Caco-2 (cell line): ENCODE measurements at places on chromosomes 11 and 22. TPM values are rescaled to one million over a fixed set of nuclear protein-coding genes. Genes with fewer than 3 reads are reported as not detected.

TLCD5 gene
- 9.8 and 11.8 TPM in 2 replicates for total RNA-seq

DNA sequence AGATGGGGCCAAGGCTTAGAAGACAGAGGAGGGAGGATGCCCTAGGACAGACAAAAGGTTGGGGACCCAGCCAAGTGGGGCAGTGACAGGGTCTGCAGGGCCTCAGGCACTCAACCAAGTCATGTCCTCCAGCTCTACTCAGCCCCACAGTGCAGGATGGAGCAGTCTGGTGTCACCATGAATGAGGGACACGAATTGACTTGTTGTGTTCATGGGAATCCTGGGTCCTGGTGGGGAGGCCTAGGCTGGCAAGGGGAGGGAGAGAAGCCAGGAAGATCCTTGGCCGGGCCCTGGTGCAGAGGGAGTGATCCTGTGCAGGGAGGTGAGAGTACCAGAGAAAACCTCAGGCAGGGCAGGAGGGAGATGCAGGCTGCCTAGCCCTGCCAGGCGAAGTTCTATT lies 12.0 kb downstream of the P2RY6 start:
- no peak overlapping the region for H3K4me3 ChIP-seq
- no peaks in the 10 kb centered on the region; the same call in 1 of the 2 replicates for H3K36me3 ChIP-seq
- peak overlapping the region; percentile 74 for H3K27ac ChIP-seq
- no peaks in the 10 kb centered on the region for H3K27me3 ChIP-seq
- H3K4me1 ChIP-seq: peaks cover 78% of the 10 kb centered on the region

GRCh38 chr11:95968585-95968984 lies 44.7 kb upstream of the MTMR2 start:
- no peaks in the 10 kb centered on the region for H3K4me1 ChIP-seq
- no peak overlapping the region for H3K27ac ChIP-seq
- DNase-seq: no peak
- no peaks in the 10 kb centered on the region for H3K36me3 ChIP-seq

DNA sequence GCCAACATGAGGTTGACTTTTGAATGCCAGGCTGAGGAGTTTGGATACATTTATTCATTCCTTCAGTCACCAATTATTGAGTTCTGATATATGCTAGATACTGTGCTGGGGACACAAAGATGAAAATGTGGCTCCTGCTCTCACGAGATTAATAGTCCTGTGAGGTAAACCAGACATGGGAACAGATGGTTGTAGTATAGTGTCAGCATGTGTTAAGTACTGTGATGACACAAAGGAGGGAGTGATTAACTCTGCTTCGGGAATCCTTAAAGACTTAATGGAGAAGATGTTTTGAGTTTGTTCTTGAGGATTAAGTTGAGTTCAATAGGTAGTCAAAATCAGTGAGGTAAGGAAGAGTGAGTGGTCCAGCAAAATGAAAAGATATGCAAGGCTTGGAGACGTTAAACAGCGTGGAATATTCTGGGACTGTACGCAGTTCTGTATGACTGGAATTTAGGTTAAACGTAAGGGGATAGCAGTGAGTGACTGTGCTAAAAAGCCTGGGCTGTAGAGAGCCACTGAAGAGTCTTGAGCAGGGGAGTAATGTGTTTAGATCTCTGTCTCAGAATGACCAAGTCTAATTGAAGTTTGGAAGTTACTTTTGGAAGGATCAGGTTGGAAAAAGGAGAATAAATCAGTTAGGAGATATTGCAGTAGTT lies 11.8 kb downstream of the RNF121 start:
- no peak overlapping the region for H3K27ac ChIP-seq
- no peaks in the 10 kb centered on the region for H3K27me3 ChIP-seq
- no peak for DNase-seq
- no peak overlapping the region for H3K4me3 ChIP-seq
- H3K4me1 ChIP-seq: peaks cover 23% of the 10 kb centered on the region

DNA sequence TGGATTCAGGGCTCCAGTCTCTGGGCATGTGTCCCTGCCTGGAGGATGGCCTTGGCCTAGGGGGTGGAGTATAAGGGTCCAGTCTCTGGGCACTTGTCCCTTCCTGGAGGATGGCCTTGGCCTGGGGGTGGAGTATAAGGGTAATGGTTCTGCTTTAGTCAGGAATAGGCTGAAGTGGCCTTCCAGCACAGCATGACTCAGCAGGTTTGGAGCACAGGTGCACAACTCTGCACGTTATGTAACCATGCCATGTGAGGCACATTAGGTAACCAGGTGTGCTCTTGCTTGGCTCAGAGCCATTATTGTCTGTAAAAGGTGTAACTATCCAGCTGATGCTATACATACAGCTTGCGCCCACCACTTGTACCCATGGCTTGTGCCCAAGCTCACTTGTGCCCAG lies 48.4 kb upstream of the POLD3 start:
- H3K4me3 ChIP-seq: no peak overlapping the region
- peak; percentile 56 for DNase-seq
- H3K27me3 ChIP-seq: no peaks in the 10 kb centered on the region
- peaks cover 2% of the 10 kb centered on the region; the same call in 1 of the 2 replicates for H3K36me3 ChIP-seq
- H3K4me1 ChIP-seq: no peaks in the 10 kb centered on the region

KRTAP5-7 gene
- not detected in 2 replicates for total RNA-seq

DNA sequence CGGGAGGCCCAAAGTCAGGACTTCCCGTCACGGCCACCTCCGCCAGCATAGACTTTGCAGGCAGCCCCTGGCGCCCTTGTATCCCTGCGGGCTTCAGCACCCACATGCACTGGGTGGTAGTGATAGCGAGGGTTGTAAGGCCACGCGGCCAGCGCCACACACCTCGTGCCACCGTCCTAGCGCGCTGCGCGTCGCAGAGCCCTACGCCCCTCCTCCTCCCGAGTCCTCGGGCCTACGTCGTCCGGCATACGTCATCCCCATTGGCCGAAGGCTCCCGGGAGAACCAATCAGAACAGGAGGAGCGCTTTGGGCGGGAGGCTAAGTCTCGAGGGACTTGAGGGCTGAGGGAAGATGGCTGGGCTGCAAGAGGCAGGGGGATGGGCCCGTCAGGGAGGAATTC lies 1.3 kb upstream of the BTBD18 start:
- H3K27ac ChIP-seq: no peak overlapping the region
- H3K27me3 ChIP-seq: no peaks in the 10 kb centered on the region

- DNase-seq: no peak
- H3K27me3 ChIP-seq: no peaks in the 10 kb centered on the region
- H3K36me3 ChIP-seq: no peaks in the 10 kb centered on the region
- no peak overlapping the region for H3K27ac ChIP-seq
These were observed 318.5 kb downstream of the JRKL start for GRCh38 chr11:96708219-96708878.
